ENCODE measurements at places on chromosomes 3 and 15.
A peak's percentile ranks its signal among the peaks of the same experiment; 100 is the strongest.

DNA sequence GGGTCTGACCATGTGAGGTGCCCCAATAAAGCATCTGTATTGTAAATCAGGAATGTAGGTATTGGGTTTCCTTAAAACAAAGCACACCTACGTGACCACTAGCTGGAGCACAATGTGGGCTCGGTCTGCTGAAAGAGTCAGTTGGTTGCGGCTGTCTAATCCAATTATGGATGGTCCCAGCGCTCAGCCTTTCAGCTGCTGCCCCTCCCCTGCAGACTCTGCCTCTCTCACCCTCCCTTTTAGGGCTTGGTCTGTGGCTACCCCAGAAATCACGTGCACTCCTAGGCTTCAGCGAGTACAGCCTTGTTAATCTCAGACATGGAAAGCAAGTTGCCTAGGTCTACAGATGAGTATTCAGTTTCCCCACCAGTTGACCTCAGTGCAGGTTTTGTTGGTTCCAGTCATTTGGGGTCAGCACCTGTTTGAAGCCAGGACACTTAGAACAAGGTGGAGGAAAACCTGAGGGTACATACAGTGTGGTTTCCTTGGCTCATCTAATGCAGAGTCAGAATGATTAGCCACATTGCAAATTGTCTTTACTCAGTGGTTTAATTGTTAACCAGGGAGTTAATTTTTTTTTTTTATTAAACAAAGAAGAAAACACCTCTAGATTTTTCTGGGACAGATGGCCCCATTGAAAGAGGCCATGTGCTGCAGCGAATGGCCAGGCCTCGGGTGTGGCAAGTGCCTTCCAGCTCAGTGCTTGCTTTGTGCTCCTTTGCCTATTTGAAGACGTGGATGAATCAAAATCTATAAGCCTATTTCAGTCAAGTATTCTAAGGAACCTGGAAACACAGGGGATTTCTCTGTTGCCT lies 137.7 kb downstream of the IGF1R start:
- no peak for DNase-seq

DNA sequence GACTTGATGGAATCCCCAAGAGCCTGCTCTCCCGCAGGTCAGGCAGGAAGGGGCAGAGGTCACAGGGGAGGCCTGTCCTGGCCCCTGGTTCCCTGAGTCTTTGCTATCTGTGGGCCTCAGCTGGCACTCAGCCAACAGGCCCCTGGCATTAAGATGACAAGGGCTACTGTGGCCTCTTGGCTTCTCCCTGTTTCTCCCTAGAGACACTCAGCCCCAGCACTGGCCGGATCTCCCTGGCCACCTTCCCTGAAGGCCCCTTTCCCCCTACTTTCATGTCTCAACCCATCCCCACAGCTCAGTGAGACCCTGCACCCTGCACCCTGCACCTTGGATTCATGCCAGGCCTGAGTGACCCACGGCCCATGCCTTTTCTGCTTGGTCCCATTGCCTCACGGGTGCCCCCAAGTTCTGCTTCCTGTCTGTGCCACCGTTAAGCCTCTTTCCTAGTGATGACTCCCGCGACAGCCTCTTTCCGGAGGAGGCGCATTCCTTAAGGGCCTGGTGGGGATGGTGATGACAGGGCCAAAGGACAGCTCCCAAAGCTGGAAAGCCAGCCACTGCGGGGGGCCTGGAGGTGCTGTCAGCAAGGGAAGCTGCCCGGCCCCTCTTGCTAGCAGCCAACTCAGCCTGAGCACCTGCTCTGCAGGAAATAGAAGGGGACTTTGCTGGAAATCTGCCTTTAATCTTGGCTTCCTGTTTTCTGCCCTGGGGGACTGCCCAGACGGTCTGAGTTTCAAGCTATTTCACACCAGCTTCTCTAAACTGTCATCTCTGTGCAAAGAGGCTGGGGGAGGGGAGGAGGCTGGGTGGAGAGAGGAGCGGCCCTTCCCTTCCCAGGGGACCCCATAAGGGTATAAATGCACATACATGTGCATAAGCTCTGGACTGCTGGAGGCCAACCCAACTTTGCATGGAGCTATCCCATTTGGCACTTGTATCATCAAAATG lies 4.8 kb upstream of the CSK start:
- DNase-seq = peak; percentile 21

- no peak for DNase-seq
These were observed 698.1 kb downstream of the FHIT start for GRCh38 chr3:60553144-60553543.

GRCh38 chr15:22968366-22968765 lies 11.8 kb downstream of the CYFIP1 start:
- no peak for DNase-seq

DNA sequence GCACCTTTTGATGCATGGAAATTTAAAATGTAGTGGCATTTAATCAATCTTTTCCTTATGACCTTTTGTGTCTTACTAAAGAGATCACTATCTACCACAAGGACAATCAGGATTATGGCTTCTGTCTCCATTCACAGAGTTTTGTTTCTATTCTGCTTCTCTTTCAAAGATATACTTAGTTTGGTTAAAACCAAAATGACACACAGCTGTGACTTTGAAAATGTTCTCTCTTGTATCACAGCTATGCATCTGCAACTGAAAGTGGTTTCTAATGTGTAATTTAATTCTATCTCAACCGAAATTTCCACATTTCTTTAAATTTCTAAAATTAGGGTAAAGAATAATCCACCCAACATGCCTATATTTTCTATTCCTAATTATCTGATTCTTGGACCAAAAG lies 27.7 kb downstream of the HLTF start:
- DNase-seq = no peak

GRCh38 chr3:60202052-60202726 lies 1049.1 kb downstream of the FHIT start:
- DNase-seq = no peak

DNA sequence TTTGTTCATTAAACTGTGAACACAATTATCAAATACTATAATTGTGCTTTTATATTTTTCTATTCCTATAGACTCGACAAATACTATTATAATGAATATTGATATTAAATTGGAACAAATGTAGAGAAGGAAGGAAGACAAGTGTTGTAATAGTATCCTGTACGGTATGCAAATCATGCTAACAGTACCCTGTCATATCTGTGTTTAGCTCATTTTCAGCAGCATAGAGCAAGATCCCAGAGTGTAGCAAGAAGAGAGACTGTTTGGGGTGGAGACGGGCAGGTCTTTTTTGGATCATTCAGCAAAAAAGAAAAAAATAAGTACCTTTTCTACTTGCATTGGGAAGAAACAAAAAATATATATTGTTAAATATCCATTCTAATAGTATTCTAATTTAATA lies 224.1 kb downstream of the TPRG1 start:
- DNase-seq = no peak

GRCh38 chr3:54165865-54166264 lies 43.5 kb downstream of the CACNA2D3 start:
- no peak for DNase-seq

- no peak for DNase-seq
These were observed 95.7 kb downstream of the MINAR1 start for GRCh38 chr15:79527821-79528220.

- DNase-seq = no peak
These were observed 725.9 kb upstream of the NR2F2 start for GRCh38 chr15:95604634-95605036.

DNA sequence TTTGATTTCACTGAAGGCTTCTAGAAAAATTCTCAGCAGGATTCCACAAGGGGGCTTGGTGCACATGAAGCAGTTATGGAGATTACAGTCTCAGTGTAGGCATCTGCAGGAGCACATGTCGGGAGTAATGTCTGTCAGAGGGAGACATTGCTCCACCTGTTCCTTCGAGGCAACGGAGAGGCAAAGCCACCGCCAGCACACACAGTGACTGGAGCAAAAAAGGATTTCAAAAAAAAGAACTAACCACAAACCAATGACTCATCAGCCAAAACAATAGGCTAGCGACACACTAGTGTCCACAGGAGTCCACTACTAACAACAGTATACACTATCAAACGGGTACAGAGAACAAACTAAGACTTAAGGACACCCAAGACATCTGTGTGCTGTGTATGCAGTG lies 68.9 kb downstream of the NPTN start:
- DNase-seq = no peak

GRCh38 chr15:98884894-98885293 lies 122.7 kb downstream of the PGPEP1L start:
- no peak for DNase-seq

DNA sequence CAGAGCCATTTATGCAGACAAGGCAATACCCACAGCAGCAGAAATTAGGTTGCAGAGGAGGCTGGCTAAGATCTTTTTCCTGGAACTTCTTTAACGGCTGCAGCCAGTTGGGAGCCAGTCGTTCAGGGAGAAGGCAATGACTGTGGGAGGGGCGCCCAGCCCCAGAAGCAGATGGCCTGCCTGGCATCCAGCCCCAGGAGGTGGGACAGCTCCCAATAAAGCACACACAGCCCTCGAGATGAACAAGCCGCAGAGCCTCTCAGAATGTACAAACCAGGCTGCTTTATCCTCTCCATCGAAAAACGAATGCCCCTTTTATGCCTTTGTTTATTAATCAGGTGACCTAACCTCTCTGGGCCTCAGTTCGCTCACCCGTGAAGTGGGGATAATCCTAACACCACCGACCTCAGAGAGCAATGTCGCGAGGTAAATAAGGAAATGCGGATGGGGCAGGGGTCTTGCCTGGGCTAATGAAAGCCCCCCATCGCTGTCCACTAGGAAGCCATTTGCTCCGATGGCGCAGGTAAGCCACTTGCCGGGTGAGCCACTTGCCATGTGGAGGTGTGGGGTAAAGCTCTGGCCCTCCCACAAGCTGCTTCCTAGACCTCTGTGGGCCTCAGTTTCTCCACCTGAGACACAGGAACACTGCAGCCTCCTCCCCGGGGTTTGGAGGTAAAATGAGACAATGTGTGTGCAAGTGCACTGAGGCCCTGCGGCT lies 35.8 kb downstream of the MGLL start:
- DNase-seq = peak; percentile 69

- DNase-seq = no peak
These were observed 183.5 kb upstream of the PRICKLE2 start for GRCh38 chr3:64408770-64409169.

DNA sequence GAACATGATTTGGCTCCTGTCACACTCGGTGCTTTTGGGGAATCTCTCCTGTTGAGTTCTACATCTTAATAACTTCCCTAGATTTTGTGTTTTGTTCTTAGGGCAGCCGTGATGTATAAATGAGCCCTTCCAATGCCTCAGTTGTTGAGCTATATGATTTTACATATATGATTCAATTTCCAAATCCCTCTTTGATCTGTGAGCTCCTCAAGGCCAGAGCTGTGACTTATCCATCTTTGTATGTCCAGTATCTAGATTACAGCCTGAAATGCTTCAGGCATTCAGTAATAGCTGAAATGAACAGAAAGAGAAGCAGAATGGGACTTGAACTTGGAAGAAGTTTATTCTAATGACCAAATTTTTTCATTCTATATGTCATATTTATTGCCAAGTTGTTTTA lies 26.6 kb downstream of the CGGBP1 start:
- DNase-seq = no peak

- no peak for DNase-seq
These were observed 80.6 kb downstream of the MEIS2 start for GRCh38 chr15:37019479-37020433.

DNA sequence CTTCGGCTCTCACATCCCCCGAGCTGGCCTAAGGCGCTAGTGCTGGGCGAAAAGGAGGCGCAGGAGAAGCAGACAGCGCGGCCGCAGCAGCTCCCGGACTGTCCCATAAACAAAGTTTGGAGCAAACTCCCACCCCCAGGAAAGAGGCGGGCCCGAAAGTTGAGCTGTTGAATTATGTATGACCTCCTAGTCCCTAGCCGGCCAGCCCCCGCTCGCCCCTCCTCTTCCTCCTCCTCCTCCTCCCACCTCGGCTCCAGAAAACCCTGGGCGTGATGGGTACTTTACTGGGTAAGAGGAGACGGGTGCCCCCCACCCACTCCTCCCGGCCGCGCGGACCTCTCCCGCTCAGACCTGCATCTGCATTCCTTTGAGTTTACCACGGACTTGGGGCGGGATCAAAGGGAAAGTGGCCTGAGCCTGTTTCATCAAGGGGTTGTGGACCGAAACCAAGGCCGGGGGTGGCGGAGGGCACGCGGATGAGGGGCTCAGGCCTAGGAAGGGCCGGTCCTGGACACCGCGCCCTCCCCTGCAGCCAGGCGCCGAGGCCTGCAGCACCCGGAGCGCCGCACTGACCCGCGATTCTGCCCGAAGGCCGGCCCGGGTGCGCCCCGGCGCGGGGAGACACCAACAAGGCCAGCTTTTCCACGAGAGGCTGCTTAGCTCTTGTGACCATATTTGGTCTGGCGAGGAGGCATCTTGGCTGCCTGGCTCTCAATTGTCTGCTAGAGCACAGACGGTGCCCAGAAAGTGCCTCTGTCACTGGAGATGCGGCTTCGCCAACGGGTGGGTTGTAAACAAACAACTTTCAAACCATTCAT lies at the start of gene WWTR1:
Gene WWTR1 (minus strand): TSS at position 100 of the 818 bp plus-strand sequence. CDS start 719 bp downstream, outside the sequence.
- peak; percentile 82 for DNase-seq

GRCh38 chr3:71903936-71904335 lies 119.0 kb upstream of the PROK2 start:
- DNase-seq = no peak

- no peak for DNase-seq
These were observed 14.5 kb downstream of the EFCAB12 start for GRCh38 chr3:129413687-129414506.

DNA sequence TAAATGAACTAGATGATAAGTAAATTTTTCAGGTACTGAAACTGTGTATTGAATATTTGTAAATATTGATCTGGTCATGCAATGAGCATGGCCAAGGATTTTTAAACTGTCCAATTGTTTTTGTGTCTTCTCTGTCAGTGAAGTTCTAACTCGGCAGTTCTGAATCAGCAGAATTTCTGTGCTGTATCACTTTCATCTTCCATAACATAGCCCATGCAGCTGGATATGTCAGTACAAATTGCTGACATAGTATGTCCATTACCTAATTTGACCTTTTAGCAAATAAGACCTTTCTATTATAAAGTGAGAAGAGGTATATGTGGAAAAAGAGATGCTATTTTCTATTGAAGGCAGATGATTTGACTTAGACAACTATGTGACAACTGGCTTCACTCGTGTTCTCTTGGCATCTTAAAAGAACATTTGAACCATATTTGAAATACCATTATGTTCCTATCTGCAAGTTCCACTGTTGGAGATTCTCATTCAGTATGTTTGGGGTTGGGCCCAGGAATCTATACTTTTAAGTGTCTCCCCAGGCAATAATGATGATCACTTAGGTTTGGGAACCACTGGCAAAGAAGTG lies 90.4 kb downstream of the CMSS1 start:
- DNase-seq = no peak

DNA sequence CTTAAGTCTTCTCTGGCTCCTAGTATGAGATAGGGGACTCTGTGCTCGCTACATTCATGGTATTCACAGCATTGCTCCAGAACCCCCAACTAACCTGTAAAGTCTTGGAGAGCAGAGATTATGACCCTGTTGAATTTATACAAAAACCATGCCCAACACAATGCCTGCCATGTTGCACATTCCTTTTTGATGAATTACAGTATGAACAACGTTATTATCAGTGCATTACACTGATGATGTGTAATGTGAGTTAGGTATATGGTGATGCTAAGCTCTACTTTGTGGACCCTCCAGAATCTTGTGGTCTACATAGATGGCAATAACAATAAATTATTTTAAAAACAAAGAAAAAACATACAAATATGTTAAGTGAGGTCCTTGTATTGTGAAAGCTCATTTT lies 64.3 kb downstream of the EOMES start:
- no peak for DNase-seq

GRCh38 chr3:67678665-67679064 lies 24.3 kb upstream of the SUCLG2 start:
- no peak for DNase-seq

Measured in midbrain (tissue), 1 donor.